ENCODE measurements at places on chromosomes 13 and 19. TPM values are rescaled to one million over a fixed set of nuclear protein-coding genes. Genes with fewer than 3 reads are reported as not detected.

DNA sequence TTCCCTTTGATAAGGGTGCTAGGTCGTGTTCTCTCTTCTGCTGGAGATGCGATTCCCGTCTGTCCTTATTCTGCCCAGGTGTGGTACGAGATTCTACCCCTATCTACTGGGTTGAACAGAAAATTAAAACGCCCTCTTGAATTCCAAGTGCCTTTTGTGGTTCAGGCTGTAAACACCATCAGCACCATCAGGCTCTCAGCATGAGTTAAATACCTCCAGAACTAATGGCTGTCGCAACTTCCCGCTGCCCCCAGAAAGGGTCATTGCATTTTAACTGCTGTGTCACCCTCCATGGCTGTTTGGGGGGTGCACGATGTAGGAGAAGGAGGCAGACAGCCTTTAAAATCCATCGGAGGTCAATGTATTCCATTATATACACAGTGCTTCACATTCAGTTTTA is 177.4 kb downstream of the OXGR1 start:
- no peak for ATAC-seq

GRCh38 chr19:41455936-41456335 is 13.0 kb downstream of the ERICH4 start:
- ATAC-seq: no peak

GRCh38 chr13:22399801-22400420 is 729.0 kb downstream of the FGF9 start:
- ATAC-seq: no peak

The ZNF91 gene
- total RNA-seq: 227 TPM

GRCh38 chr19:18798384-18799352 is 7.6 kb upstream of the COMP start:
- ATAC-seq: no peak

The TEX101 gene
- 0.31 TPM for total RNA-seq

DNA sequence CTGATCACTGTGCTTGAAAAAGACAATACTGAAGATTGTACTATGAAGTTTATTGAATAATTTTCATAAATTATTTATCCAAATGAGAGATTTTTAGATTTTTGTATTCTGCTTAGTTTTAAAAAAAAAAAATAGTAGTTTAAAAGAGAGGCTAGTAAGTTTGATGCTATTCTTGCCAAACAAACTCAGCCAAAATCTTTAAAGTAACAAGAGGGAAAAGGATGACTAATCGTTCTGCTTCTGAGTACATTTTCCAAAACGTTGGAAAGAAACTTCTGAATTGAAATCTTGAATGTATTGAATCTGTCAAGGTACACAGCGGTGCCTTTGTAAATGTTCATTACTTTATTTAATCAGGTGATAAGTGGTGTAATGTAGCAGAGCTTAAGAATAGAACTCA is 34.4 kb downstream of the NUP58 start:
- no peak for ATAC-seq

- no peak for ATAC-seq
These were observed 16.9 kb upstream of the TEX29 start for GRCh38 chr13:111303559-111303958.

DNA sequence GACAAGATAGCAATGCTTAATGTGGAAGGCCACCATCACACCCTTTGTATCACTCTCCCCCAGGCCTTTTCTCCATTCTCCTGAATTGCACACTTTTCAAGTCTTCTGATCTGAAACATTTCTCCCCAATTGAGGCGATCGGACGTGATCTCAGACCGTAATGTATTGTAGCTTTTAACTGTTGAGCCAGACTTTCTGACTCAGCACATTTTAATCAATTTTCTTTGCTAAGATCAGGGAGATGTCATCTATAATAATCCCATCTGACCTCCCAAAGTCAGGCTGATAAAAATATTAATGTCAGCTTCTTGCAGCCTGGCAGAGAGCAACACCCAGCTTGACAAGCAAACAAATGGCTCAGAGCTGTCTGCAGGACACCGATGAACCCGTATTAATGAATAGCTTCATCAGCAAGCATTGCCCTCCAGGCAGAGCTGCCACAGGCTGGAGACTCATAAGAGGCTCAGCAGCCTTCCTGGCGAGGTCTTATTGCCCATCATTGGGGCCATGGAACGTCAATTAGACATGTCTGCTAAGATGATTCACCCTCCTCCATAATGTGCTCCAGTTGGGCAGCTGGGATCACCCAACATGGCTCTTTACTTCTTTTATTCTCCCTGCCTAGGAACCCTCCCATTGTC is 60.2 kb upstream of the UQCRFS1 start:
- ATAC-seq: peak; percentile 79

The FGF21 gene
- total RNA-seq: not detected

The CRX gene
- 0.55 TPM for total RNA-seq

The SIGLEC8 gene
- 0.68 TPM for total RNA-seq

The NCR1 gene
- not detected for total RNA-seq

- no peak for ATAC-seq
These were observed 28.2 kb downstream of the CLEC17A start for GRCh38 chr19:14611051-14611450.

- no peak for ATAC-seq
These were observed 291.2 kb downstream of the DCT start for GRCh38 chr13:94188201-94188854.

The PCDH20 gene
- 1.1 TPM for total RNA-seq

GRCh38 chr13:110855363-110855762 is 59.5 kb downstream of the ANKRD10 start:
- ATAC-seq: no peak

- ATAC-seq: no peak
These were observed 2841.1 kb upstream of the PCDH20 start for GRCh38 chr13:64256751-64257150.
